ENCODE measurements at places on chromosomes 13 and 19. TPM values are rescaled to one million over a fixed set of nuclear protein-coding genes. Genes with fewer than 3 reads are reported as not detected.

PAK4 gene
- polyA plus RNA-seq, result 73.4 TPM

PDX1 gene
- 1.7 TPM for polyA plus RNA-seq

OR4F17 gene
- not detected for polyA plus RNA-seq

LRRC8E gene
- polyA plus RNA-seq, result 0.52 TPM

CGB2 gene
- polyA plus RNA-seq, result not detected
